Ovary (tissue), 10 donors: ENCODE measurements at places on chromosomes 1 and 21.

DNA sequence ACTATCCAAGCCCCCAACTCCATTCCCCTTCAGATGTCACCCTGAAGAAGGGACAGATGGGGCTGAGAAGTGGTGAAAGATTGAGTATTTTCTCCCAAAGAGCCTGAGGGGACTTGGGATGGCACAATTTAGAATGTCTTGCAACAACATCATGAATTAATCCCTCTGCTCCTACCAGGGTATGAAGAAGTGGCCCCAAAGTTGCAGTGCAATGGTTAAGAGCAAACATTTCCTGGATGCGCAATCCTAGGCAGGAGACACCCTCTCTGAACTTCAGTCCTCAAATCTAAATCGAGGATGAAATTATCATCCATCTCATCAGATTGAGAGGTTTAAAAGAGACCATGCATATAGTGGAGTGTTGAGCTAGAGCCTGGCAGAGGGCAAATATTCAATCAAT is 28.6 kb upstream of the CITED4 start:
- no peak overlapping the region for H3K27ac ChIP-seq
- no peak for DNase-seq
- H3K4me3 ChIP-seq: no peak overlapping the region
- no peaks in the 10 kb centered on the region for H3K27me3 ChIP-seq

DNA sequence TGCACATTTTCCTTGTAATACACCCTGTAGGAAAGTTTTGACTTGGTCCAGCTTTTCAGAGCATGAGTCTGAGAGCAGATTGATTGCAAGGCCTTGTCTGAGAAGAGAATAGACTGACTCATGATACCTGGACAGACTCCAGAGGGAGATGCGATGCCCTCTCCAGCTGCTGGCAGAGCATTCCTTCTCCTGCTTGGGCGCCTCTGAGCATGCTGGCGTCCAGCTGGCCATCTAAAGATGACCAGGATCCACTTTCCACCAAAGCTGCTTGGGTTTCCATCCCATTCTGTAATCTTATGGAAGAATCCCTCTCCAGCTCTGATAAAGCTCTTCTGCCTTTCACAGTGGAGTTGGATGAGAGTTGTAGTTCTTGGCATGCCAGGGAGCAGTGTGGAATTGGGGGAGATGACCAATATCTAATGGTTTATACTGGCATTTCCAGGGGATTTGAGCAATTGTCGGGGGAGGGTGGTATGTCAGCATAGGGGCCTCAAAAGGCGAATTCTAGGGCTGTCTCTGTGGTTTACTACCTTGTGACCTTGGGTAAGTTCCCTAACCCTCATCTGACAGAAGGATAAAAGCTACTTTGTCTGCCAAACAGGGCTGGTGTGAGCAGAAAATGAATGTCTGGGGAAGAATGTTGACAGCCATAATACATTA is 19.5 kb downstream of the SZRD1 start:
- H3K27me3 ChIP-seq: no peaks in the 10 kb centered on the region
- peaks cover 27% of the 10 kb centered on the region for H3K4me1 ChIP-seq
- no peak for DNase-seq
- H3K4me3 ChIP-seq: no peak overlapping the region

GRCh38 chr1:229579059-229579673 is 20.7 kb upstream of the ABCB10 start:
- H3K4me1 ChIP-seq: peaks cover 6% of the 10 kb centered on the region
- H3K4me3 ChIP-seq: no peak overlapping the region
- no peaks in the 10 kb centered on the region for H3K36me3 ChIP-seq
- H3K27ac ChIP-seq: no peak overlapping the region
- H3K27me3 ChIP-seq: no peaks in the 10 kb centered on the region

- H3K4me3 ChIP-seq: no peak overlapping the region
- H3K27ac ChIP-seq: no peak overlapping the region
- H3K4me1 ChIP-seq: no peaks in the 10 kb centered on the region
- no peak for DNase-seq
- no peaks in the 10 kb centered on the region for H3K27me3 ChIP-seq
Observed at GRCh38 chr1:10386761-10387676, 11.8 kb upstream of the PGD start.

GRCh38 chr1:219906924-219907771 is 21.2 kb downstream of the SLC30A10 start:
- no peak for DNase-seq
- no peaks in the 10 kb centered on the region for H3K27me3 ChIP-seq
- H3K27ac ChIP-seq: no peak overlapping the region
- H3K36me3 ChIP-seq: no peaks in the 10 kb centered on the region
- no peak overlapping the region for H3K4me3 ChIP-seq

DNA sequence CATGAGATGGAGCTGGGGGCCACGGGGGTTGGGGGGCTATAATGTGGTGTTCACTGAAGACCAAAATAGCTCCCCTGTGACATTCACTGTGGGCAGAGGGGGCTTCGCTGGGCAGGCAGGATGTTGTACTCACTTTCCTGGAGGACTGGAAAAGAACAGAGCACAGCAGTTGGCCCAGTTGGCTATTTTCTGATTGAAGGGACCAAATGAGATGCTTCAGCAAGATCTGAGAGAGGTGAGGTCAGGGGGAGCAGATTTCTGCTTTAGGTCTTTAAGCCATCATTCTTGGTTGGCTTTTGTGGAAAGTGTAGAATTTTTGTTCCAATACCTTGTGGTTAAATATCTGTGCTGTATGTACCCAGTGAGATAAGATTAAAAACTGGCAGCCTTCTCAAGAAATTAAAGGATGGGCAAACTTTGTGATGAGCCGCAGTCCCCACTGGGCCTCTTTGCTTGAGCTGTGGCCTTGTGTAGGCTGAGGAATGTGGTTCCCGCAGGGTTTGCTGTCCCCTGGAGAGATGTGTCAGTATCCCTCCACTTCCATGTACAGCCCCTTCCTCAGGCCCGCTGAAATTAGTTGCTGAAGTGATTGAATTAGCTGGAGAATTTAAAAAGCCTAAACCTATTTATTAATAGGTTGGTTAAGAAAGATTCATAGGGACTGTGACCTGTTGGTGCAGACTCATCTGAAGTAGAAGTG is 80.7 kb downstream of the ATP5PO start:
- H3K4me1 ChIP-seq: peaks cover 5% of the 10 kb centered on the region
- no peak overlapping the region for H3K4me3 ChIP-seq
- H3K36me3 ChIP-seq: no peaks in the 10 kb centered on the region
- no peaks in the 10 kb centered on the region for H3K27me3 ChIP-seq
- DNase-seq: no peak

GRCh38 chr1:34770891-34771504 is 10.0 kb upstream of the GJB3 start:
- no peak overlapping the region for H3K4me3 ChIP-seq
- H3K4me1 ChIP-seq: no peaks in the 10 kb centered on the region
- H3K36me3 ChIP-seq: no peaks in the 10 kb centered on the region
- no peak for DNase-seq

- H3K4me1 ChIP-seq: no peaks in the 10 kb centered on the region
- H3K4me3 ChIP-seq: no peak overlapping the region
- no peak overlapping the region for H3K27ac ChIP-seq
- DNase-seq: no peak
- no peaks in the 10 kb centered on the region for H3K36me3 ChIP-seq
Observed at GRCh38 chr1:204456826-204457442, 37.7 kb downstream of the PIK3C2B start.

DNA sequence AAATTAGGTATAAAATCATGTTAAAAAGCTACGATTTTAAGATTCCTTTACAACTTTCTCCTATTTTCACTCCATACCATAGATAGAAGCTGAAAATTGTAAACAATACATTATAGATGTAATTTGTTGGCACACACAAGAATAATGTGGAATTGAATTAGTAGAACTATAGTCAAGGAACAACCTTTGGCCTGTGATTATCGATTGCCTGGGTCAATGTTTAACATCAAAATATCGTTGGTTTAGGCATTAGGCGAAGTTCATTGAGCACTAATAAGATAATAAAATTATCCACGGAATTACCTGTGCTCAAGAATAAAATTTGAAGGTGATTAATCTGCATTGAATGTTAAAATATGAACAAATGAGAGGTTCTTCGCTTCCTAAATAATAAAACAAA is 455.1 kb upstream of the ZP4 start:
- H3K36me3 ChIP-seq: no peaks in the 10 kb centered on the region
- no peak overlapping the region for H3K27ac ChIP-seq
- H3K4me3 ChIP-seq: no peak overlapping the region

GRCh38 chr1:183346276-183346732 is 71.9 kb downstream of the NMNAT2 start:
- no peak for DNase-seq
- H3K27me3 ChIP-seq: no peaks in the 10 kb centered on the region
- H3K27ac ChIP-seq: no peak overlapping the region
- no peak overlapping the region for H3K4me3 ChIP-seq
- no peaks in the 10 kb centered on the region for H3K36me3 ChIP-seq

DNA sequence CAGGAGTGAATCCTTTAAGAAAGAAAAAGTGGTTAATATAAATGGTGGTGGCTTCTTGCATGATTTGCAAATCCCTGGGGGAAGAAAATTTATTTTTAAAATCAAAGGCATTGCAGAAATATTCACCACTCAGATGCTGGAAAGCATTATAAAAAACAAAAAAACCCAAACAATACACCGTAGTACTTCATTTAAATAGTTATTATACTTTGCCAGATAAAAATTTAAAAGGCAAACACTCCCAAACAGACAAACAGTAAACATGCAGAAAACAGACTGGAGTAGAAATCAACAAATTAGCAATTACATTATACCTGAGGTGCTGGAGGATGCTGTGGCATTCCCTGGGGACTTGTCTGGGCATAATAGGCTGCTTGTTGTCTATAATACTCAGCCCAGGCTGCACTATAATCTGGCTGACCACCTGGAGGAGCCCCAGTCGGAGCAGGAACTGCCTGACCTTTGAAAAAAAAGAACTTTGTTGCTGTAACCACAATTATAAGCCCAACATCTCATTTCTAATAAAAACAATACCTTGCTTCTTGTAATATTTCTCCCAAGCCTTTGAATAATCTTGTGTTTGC is 29.9 kb downstream of the FUBP1 start:
- no peak for DNase-seq
- peaks cover 3% of the 10 kb centered on the region for H3K4me1 ChIP-seq
- H3K27ac ChIP-seq: no peak overlapping the region
- no peaks in the 10 kb centered on the region for H3K36me3 ChIP-seq

GRCh38 chr1:241156231-241156965 is 200.6 kb downstream of the RGS7 start:
- H3K4me3 ChIP-seq: no peak overlapping the region
- DNase-seq: no peak
- no peaks in the 10 kb centered on the region for H3K4me1 ChIP-seq
- H3K36me3 ChIP-seq: no peaks in the 10 kb centered on the region
- no peak overlapping the region for H3K27ac ChIP-seq
